ENCODE measurements at places on chromosomes 5 and 9. TPM values are rescaled to one million over a fixed set of nuclear protein-coding genes. Genes with fewer than 3 reads are reported as not detected.

GRCh38 chr9:86353655-86354010, 577 bp downstream of the TUT7 start:
- DNase-seq, result no peak

GRCh38 chr9:38682713-38683112, 37.2 kb downstream of the FAM240B start:
- no peak for DNase-seq

The DPYSL3 gene
- 75.6 TPM for total RNA-seq

The CERCAM gene
- 98.4 TPM for total RNA-seq

- DNase-seq, result no peak
Observed at GRCh38 chr5:28009576-28009975, 971.2 kb upstream of the CDH9 start.

The FCN2 gene
- total RNA-seq, result 0.62 TPM

All from dorsolateral prefrontal cortex (tissue), 122 donors.